Stomach (tissue), 19 donors: ENCODE measurements at places on chromosomes 12 and 14. TPM values are rescaled to one million over a fixed set of nuclear protein-coding genes. Genes with fewer than 3 reads are reported as not detected.

GRCh38 chr14:21267431-21267845, 1.8 kb downstream of the HNRNPC start:
- H3K36me3 ChIP-seq: peaks cover 9% of the 10 kb centered on the region
- H3K4me3 ChIP-seq: peak overlapping the region; percentile 67
- no peak for DNase-seq
- H3K27me3 ChIP-seq: no peaks in the 10 kb centered on the region

GRCh38 chr12:93447555-93448290, 6.0 kb upstream of the UBE2N start:
- no peak overlapping the region for H3K27ac ChIP-seq
- peak; percentile 30 for DNase-seq
- H3K27me3 ChIP-seq: no peaks in the 10 kb centered on the region
- no peaks in the 10 kb centered on the region for H3K4me1 ChIP-seq

GRCh38 chr14:96126339-96126782, 78.3 kb upstream of the BDKRB2 start:
- peak overlapping the region; percentile 34 for H3K27ac ChIP-seq
- no peaks in the 10 kb centered on the region for H3K36me3 ChIP-seq
- peak; percentile 53 for DNase-seq
- no peak overlapping the region for H3K4me3 ChIP-seq
- no peaks in the 10 kb centered on the region for H3K4me1 ChIP-seq
- H3K27me3 ChIP-seq: no peaks in the 10 kb centered on the region

Gene GLIPR1L1
- total RNA-seq: not detected

DNA sequence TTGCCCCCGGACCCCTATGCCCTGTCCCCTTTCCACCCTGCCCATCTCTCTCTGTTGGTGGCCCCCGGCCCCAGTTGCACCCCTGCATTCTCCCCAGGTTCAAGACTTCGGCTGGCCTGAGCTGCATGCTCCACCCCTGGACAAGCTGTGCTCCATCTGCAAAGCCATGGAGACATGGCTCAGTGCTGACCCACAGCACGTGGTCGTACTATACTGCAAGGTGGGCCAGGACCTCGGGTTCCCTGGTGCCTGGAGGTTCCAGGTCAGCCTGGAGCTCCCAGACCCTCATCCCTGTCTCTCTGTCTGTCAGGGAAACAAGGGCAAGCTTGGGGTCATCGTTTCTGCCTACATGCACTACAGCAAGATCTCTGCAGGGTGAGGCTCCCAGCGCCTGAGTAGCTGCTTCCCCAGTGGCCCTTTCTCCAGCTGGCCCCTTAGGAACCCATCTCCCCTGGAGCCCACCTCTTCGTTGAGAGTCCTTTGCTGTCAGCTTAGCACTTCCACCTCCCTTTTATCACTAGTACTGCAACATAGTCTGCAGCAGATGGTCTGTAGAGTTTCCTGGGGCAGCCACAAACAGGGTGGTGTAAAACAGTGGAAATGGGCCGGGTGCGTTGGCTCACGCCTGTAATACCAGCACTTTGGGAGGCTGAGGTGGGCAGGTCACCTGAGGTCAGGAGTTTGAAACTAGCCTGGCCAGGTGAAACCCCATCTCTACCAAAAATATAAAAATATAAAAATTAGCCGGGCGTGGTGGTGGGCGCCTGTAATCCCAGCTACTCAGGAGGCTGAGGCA, 5.8 kb downstream of the TNS2 start:
- no peak overlapping the region for H3K4me3 ChIP-seq
- peaks cover 53% of the 10 kb centered on the region for H3K36me3 ChIP-seq
- DNase-seq: no peak
- peaks cover 57% of the 10 kb centered on the region for H3K4me1 ChIP-seq
- H3K27me3 ChIP-seq: no peaks in the 10 kb centered on the region

Gene HNF1A
- 13.0 TPM for total RNA-seq

DNA sequence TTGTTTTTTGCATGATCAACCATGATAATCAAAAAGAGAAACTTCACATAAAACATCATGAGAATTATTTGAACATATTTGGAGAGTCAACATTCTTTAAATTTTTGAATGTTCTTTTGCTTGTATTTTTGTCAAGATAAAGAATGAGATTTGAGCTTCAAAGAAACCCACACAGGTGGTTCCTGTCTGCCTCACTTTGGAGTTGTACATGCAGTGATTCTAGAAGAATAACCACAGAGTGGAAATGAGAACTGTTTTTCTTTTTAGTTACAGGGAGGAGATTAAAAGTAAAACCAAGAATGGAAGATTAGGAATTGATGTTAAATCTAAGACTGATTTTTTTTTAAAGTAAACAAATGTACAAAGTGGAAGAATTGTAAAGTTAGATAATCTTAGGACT, 2.3 kb upstream of the ZNF705A start:
- no peak overlapping the region for H3K4me3 ChIP-seq
- no peak overlapping the region for H3K27ac ChIP-seq
- DNase-seq: no peak
- no peaks in the 10 kb centered on the region for H3K27me3 ChIP-seq
- no peaks in the 10 kb centered on the region for H3K36me3 ChIP-seq

Gene PLEKHG7
- 0.92 TPM for total RNA-seq

Gene CDKN3
- 1.8 TPM for total RNA-seq

Gene BMP4
- total RNA-seq: 20.0 TPM

Gene LPAR5
- 6.1 TPM for total RNA-seq

- H3K36me3 ChIP-seq: no peaks in the 10 kb centered on the region
- no peaks in the 10 kb centered on the region for H3K4me1 ChIP-seq
- no peak overlapping the region for H3K4me3 ChIP-seq
- H3K27me3 ChIP-seq: no peaks in the 10 kb centered on the region
- no peak overlapping the region for H3K27ac ChIP-seq
Measured at GRCh38 chr14:44029933-44030332, 477.1 kb downstream of the FSCB start.

- no peak for DNase-seq
- H3K27ac ChIP-seq: no peak overlapping the region
- H3K4me1 ChIP-seq: no peaks in the 10 kb centered on the region
Measured at GRCh38 chr12:129483111-129483893, 420.5 kb downstream of the TMEM132D start.
